ENCODE measurements at places on chromosomes 3 and 15.

GRCh38 chr15:73844356-73844755, 29.0 kb upstream of the TBC1D21 start:
- DNase-seq: peak; percentile 76

DNA sequence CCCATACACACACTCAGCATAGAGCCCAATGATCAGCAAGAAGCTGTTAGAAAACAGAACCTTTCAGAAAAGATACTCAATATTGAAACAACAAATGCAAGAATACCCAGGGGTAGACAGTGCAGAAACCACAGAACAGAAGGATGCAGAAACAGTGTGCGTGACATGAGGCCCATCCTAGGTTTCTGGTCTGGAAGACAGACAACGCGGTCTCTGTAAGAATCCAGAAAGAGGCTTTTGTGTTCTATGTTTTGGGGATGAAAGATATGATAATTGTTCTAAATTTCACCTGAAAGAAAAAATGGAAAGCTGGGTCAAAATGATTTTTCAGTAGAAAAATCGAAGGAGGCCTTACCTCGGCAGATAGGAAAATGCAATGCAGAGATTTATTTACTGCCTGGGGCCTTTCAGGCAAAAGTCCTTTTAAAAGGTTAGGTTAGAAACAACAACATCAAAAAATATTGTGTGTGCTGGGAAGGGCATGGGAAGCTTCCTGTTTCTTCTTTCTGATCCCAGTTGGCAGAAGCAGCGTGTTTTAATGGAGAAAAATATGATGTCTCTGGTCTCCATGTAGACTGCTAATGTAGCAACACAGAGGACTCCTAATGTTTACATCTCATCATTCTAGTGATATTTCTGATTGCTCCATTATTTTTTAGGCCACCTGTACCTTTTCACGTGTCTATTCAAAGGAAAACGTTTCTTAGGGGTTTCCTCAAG, 17.0 kb downstream of the SYNM start:
- DNase-seq: no peak

GRCh38 chr3:112653881-112654300, 12.9 kb upstream of the CCDC80 start:
- DNase-seq: no peak

DNA sequence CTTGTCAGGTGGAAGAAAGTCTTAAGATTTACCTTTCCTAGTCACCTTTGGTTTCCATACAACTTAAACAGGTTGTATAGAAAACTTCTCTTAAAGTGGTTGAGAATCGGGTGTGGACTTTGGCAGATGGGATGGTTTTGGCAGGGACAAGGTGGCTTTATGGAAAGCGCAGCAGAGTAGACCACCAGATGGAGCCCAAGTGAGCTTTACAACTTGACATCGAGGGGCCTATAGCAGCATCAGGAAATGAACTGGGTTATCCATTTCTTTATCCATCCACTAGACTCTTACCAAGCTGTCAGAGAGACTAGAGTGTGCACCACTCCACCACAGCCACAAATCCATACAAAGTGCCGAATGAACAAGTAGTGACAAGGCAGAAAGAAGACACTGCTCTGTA, 85.3 kb upstream of the MBNL1 start:
- DNase-seq: peak; percentile 9

GRCh38 chr3:50297896-50298725, 1.1 kb downstream of the HYAL3 start:
- no peak for DNase-seq

Data from NT2/D1 (cell line).